ENCODE measurements at places on chromosomes 2 and 18.

- no peak for DNase-seq
These were observed 2184.6 kb upstream of the PIK3C3 start for GRCh38 chr18:39770399-39770798.

- DNase-seq, result no peak
These were observed 35.6 kb downstream of the COPS8 start for GRCh38 chr2:237121321-237121720.

DNA sequence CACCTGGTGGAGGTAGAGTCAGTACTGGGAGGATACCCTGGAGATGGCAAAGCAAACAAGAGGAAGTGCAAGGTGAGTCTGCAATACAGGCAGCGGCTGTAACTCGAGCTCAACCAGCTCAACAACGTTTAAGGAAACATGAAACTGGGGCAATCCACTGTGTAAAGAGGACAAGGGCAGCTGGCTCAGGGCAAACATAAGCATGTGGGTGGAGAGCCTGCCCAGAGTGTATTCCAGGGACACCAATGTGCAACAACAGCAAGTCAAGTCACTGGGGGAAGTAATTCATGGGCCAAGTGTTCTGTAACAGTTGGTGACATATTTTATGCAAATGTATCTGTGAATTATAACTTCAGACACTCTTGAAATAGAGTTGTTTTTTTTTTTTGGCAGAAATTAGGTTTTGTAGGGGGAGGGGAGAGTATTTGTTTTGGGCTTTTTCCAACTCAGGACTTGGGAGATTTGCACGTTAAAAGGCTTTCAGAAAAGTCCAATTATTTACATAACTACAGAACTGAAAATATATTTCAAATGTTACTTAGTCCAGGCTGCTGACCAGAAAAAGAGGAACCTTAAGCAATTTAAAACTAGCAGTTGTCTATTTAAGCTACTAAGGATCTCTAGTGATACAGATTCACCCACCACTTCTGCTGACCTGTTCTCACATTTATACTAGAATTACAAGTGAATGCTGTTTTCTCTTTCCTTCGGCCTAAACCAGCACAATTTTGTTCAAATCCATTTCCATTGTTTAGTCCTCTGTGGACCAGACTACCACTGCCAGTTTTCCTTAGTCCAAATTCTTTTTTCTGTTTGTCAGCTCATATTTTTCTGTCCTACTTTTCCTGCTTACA is 18.6 kb downstream of the NRXN1 start:
- no peak for DNase-seq

DNA sequence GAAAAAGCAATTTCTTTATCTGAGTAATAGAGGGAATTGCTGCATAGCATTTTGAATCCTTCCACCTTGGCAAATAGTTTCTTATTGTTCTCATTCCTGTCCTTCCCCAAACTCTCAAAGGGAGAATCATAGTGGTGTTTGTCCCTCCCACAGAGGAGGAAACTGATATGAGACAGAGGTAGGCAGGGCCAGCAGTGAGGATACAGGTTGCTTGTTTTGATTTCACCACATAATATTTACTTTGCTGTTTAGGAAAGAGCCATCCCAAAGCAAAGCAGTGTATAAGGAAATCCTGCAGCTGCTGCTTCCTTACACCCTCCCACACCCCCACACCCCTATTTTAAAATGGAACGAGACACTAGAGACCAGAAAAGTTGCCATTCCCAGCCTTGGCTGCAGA is 195.3 kb downstream of the SETBP1 start:
- DNase-seq, result no peak

DNA sequence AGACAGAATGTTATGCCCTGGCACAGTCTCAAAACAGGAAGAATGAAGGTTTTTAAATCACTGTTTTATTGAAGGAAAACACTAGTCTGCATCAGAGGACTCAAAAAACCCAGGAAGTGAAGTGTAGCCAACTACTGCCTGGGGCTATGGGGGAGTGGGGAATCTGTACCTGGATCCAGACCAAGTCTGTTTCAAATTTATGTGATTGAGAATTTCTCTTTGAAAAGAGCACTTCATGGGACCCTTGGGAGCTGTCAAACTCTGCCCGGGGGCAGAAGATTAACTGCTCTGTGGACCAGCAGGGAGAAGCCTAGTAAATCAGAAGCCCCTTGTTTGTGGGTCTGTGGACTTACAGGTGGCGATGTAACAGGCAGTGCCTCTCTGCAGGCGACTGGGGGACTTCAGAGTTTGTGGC is 45.3 kb upstream of the TANC1 start:
- DNase-seq, result no peak

GRCh38 chr2:217877866-217878265 is 124.9 kb downstream of the TNS1 start:
- no peak for DNase-seq

DNA sequence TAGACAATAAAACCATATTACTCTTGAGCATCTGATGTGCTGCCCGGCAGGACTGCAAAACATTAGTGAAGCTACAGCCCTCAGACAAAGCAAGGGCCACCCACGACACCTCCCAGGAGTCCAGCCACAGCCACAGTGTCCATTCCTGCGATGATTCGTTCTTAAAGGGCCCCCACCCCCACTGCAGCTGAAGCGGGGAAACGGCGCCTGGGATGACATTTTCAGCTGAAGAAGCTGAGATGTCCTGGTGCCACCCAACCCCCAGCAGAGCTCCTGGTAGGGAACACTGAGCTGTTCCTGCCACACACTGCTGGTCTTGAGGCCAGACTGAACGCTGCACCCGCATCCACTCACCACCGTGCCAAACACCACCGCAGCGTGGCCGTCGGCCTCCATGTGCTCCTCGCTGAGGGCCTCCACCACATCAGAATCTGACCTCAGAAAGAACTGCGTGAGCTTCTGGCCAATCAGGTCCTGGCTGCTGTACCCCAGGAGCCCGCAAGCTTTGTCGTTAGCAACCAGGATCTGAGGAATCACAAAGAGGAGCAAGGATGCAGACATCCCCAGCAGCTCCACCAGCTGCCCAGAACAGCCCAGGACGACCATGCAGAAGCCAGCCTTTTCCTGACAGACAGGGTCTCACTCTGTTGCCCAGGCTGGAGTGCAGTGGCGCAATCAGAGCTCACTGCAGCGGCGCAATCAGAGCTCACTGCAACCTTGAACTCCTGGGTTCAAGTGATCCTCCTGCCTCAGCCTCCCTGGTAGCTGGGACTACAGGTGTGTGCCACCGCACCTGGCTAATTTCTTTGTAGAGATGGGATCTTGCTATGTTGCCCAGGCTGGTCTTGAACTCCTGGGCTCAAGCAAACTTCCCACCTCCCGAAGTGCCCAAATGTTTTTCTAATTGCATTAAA is 9.5 kb downstream of the PASK start:
- DNase-seq, result no peak

GRCh38 chr2:41644936-41645335 is 402.9 kb upstream of the PKDCC start:
- no peak for DNase-seq

DNA sequence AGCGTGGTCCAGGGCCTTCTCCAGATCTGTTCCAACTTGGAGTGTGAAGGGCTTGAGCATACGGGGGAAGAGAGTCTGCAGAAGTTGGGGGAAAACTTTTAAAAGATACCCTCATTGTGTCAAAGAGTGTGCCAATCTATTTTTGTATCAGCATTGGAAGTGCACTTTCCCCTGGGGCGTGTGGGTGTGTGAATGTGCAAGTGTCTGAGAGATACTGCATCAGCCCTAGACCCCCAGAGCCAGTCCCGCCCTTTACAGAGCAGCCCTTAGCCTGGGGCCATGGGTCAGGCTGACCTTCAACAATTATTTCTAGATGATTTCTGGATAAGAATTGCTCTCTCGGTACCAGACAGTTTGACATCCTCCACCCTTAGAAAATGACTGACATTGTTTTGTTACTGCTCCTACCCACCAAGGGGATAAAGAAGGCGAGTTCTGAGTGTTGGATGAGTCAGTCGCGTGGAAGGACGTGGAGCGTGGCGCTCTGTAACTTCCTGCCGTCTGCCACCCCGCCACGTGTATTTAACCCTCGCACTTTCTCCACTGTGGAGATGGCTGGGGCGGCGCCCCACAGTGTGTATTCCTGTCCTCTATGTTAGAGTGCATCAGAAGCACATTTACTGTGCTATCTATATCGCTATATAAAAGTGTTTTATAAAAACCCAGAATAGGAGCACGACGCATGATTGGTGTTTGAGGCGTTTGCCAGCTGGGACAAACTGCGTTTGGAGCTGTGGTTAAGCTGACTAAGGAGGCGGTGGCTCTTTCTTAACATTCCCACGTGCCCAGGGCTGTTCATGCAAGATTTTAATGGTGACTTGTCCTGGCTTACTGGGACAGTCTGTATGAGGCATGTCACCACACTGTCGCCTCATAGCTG is 122.6 kb downstream of the CABLES1 start:
- DNase-seq, result no peak

GRCh38 chr2:28175028-28175427 is 217.6 kb upstream of the FOSL2 start:
- DNase-seq, result peak; percentile 17

DNA sequence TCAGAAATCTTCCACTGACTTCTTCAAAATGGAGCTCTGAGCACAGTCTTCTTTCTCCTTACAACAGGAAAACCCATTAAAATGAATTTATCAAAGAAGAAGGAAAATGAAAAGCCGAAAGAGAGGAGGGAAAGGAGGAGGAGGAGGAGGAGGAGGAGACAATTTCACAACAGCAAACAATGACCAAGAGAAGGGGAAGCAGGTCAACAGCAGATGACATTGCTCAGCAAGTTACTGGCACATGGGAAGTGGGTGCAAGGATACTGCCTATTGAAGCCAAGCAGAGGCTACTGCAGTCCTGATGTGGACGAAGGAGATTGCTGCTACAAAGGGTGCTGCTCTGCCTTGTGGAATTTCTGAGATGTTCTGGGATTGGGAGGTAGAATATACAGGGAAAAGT is 268.2 kb upstream of the FBXO11 start:
- DNase-seq, result no peak

GRCh38 chr18:5868218-5868854 is 27.0 kb downstream of the TMEM200C start:
- peak; percentile 39 for DNase-seq

DNA sequence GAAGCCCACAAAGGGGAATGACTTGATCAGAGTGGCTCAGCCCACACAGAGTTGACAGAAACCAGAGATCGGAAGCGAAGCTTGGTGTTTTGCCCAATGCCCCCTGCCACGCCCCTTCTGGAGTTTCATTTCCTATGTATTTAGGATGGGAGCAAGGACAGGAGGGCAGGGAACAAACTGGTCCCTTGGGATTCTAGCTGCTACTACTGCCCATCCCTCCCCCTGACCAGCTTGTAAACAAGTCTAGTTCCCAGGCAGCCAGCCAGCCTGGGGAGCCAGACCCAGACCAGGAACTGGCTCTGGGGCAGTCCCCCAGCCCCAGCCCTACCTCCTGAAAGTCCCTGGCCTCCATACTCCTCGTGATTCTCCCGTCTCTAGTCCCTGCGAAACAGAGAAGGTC is 8.3 kb downstream of the WNT6 start:
- no peak for DNase-seq

DNA sequence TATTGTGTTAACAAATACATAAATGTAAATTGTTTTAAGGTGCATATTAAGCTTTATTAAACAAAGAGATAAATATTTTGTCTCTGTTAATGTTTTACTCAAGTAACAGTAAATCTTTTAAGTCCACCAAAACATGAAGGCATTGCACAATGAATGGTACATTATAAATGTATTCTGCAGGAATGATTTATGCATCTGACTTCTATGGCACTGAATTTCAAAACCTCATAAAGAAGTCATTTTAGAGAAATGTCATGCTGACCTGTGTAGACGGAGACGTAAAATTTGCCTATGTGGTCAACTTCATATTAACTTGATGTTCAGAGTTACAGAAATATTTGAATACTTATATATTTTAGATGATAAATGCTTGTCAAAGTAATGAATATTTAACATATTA is 194.7 kb downstream of the BABAM2 start:
- no peak for DNase-seq

- no peak for DNase-seq
These were observed 499.6 kb upstream of the HS6ST1 start for GRCh38 chr2:128818248-128818647.

DNA sequence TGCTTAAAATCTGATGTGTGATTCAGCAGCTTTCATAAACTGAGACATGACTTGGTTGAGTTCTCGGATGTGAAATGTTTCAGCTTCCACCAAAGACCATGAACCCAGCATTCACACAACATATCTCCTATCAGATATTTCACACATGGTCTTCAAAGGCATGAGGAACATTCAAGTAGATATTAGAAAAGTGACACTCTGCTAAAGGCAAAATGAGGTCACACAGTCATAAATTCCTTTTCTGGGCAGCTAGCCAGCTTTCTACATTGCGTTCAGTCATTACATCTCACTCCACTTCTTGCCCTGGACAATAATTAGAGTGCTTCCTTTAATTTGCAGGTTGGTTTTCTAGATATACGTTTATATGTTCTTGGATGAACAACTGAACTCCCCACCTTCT is 96.7 kb downstream of the GAREM1 start:
- DNase-seq, result no peak

DNA sequence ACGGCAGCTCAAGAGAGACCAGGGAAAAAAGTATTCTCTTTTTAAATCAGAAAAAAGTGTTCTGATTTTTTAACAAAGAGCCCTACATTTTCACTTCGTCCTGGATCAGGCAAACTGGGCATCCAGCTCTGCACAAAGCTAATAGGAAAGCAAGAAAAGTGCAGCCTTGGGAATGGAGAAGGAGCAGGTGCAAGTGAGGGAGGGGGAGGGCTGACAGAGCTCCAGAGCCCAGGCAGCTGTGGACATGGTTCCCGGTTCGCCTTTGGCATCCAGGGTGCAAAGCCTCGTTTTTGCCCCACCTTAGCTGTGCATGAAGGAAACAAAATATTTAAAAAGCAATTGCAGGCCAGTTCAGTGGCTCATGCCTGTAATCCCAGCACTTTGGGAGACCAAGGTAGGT is 82.2 kb downstream of the FAM124B start:
- no peak for DNase-seq

DNA sequence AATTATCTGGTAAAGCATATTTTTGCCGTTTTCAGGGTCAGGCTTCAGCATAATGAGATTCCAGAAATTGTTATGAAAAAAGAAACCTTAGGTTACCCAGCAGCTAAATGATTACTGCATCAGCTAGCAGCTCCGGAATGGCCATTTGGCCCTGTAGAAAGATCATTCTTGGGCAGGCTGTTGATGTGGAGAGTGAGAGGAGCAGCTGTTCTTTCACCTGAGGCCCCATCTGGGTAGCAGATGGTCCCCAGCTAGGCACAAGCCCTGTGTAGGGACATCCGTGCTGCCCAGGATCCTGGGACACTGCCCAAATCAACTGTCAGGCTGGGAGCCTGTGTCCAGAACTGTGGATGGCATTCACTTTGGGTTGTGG is 61.8 kb downstream of the NEDD4L start:
- DNase-seq, result no peak

DNA sequence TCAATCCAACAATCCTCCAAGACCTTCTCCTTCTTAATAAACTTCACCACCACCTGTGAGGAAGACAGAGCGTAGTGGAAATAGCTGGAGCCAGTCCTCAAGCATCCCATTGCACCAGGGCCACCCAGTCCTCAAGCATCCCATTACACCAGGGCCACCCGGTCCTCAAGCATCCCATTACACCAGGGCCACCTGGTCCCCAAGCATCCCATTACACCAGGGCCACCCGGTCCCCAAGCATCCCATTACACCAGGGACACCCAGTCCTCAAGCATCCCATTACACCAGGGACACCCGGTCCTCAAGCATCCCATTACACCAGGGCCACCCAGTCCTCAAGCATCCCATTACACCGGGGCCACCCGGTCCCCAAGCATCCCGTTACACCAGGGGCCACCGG is 13.3 kb upstream of the MTERF4 start:
- DNase-seq, result no peak
